Naive thymus-derived CD8-positive, alpha-beta T cell (primary cell): ENCODE measurements at places on chromosomes 16 and 17.

- no peak for DNase-seq
Measured at GRCh38 chr16:81752225-81752875, 26.7 kb upstream of the PLCG2 start.

DNA sequence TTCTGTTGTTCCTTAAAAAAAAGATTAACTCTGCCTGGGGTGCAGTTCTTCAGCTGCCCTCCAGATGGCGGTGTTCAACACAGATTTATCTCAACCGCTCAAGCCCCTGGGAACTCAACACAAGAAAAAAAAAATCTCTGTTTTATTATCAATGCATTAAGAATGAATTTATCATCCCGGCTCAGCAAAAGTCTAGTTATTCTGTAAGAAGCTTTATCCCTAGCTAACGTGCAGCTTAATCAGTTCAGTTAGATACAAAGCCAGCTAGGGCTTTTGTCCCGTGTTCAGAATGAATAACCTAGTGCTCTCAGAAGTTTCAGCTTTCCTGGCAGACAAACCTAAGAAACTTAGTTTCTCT, 475.9 kb upstream of the CCL2 start:
- peak; percentile 40 for DNase-seq

GRCh38 chr17:57915544-57915943, 39.7 kb downstream of the CUEDC1 start:
- DNase-seq = no peak

DNA sequence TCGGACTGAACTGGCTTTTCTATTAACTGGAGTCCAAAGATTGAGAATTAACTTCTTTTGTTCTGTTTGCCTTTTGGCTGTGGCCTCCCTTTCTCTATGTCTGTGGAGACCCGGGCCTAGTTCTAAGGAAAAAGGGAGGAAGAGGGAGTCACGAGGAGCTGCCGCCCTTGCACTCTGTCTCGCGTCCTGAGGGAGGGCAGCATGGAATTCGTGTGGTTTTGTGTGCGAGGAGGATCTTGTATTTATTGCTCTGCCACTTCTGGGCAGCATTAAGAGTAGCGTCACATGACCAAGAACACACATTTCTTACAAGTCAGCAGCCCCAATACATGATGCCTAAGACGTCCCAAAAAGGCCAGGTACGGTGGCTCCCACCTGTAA, 23.6 kb downstream of the METTL22 start:
- no peak for DNase-seq

DNA sequence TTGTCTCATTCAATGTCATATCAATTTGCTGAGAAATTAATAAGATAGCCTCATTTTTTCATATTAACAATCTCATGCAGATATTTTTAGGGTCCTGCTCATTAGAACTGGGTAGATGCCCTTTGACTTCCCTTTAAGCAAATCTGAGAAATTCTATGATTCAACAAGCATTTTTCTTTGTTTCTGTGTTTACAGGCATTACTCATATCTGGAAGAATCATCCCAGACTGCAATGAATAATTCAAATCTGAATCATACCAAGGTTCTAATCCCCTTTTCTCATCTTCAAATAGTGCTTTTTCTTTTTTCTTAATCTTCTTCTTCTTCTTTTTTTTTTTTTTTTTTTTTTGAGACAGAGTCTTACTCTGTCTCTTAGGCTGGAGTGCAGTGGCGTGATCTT, 69.2 kb upstream of the KIFC3 start:
- DNase-seq = no peak

DNA sequence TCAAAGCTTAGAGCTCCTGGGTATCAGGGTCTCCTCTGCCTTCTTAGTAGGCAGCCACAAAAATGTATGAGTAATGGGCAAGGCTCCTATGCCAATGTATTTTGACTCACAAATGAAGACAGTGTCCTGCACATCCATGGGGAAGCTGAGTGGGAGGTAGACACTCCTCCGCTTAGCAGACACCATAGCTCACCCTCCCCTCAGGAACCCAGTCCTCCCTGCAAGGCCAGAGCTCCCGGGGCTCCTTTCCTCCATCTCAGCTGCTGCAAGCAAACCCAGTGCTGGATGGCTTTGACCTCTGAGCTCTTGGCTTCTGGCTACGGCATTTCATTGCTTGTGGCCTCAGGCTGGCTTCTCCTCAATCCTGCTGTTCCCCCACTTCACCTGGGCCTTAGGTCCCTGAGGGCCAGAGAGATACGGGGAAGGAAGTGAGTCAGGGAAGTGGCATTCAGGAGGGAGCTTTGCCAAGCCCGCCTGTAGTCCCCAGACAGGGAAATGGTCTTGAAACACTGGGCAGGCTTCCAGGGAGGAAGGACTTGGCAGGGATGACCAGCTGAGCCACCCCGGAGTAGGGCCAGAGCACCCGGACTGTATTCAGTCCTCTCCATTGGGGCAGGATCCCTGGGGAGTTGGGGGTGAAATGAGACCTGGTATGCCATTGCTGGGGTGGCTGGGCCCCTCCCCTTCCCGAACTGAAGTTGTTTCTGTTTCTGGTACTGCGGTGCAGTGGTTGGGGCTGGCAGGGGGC, 4.5 kb downstream of the ABCC3 start:
- no peak for DNase-seq

DNA sequence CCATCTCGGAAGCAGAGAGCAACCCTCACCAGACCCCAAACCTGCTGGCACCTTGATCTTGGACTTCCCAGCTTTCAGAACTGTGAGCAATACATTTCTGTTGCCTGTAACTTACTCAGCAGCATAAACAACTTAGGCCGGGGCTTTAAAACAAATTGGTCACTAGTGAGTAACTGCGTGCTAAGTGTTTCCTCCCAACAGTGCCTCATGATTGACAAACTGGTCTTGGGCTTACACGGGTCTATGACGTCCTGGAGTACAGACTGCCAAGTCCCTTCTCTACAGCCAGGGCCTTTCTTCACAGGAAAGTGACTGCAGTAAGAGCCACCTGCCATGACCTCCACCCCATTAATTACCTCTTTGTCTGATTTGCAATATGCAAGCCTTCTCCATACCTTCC, 136.7 kb downstream of the XYLT1 start:
- DNase-seq = no peak

- no peak for DNase-seq
Measured at GRCh38 chr16:87470332-87470731, 22.5 kb downstream of the ZCCHC14 start.
